ENCODE measurements at places on chromosomes 11 and 22. TPM values are rescaled to one million over a fixed set of nuclear protein-coding genes. Genes with fewer than 3 reads are reported as not detected.

PRR33 gene
- not detected for total RNA-seq

TMEM126A gene
- 36.4 TPM for total RNA-seq

PPFIBP2 gene
- total RNA-seq, result 67.9 TPM

CLDN5 gene
- total RNA-seq, result 10.4 TPM

OR52I2 gene
- not detected for total RNA-seq

ZFP91 gene
- 60.9 TPM for total RNA-seq

CSTF3 gene
- total RNA-seq, result 29.9 TPM

CARD10 gene
- 59.3 TPM for total RNA-seq

DNA sequence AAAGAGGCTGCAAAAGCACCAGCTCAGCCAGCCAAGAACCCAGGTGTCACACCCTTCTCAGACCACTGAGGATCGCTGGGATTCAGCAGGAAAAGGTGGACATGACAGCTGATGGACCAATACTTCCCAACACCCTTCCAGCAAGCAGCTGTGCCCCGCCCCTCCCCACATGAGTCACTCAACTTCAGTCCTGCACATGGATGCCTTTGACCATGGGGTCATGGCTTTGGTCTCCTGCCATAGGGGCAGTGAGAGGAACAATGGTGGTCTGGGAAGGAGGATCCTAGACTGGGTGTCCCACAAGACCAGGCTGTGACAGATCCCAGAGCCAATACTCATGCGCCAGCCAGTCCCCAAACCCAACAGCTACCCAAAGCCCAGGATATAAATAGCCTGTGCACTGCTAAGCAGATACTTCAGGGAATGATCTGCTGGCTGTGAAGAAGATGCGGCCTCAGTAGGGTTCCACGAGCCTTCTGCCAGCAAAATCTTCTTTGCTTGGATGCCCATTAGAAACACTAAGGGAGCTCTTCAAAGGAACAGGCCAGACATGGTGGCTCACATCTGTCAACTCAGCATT is 5.5 kb upstream of the RGL4 start:
- H3K36me3 ChIP-seq, result no peaks in the 10 kb centered on the region
- H3K4me3 ChIP-seq, result no peak overlapping the region
- H3K27me3 ChIP-seq, result no peaks in the 10 kb centered on the region
- no peaks in the 10 kb centered on the region for H3K4me1 ChIP-seq
- no peak for DNase-seq
- no peak overlapping the region for H3K27ac ChIP-seq

DNA sequence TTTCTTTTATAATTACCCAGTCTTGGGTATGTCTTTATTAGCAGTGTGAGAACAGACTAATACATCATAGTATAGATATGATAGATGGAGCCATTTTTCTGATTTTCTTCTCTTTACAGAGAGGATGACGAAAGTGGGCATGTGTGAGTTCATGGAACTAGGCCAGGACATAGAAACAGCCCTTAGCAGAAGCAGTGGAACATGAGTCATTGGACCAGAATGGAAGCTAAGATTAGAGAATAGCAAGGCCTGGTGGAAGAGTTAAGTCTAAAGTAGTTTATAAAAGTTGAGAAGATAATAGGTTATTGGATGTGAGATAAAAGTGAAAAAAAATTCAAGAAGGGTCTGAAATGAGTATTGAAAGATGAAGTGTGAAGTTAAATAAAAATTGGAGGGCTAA is 97.0 kb upstream of the MPPED2 start:
- no peaks in the 10 kb centered on the region for H3K4me1 ChIP-seq
- no peaks in the 10 kb centered on the region for H3K36me3 ChIP-seq
- no peak for DNase-seq

- no peaks in the 10 kb centered on the region for H3K27me3 ChIP-seq
- H3K4me1 ChIP-seq, result no peaks in the 10 kb centered on the region
- H3K27ac ChIP-seq, result peak overlapping the region; percentile 59
- no peak overlapping the region for H3K4me3 ChIP-seq
- peak; percentile 41 for DNase-seq
Observed at GRCh38 chr11:129989149-129989813, 13.4 kb downstream of the PRDM10 start.

DNA sequence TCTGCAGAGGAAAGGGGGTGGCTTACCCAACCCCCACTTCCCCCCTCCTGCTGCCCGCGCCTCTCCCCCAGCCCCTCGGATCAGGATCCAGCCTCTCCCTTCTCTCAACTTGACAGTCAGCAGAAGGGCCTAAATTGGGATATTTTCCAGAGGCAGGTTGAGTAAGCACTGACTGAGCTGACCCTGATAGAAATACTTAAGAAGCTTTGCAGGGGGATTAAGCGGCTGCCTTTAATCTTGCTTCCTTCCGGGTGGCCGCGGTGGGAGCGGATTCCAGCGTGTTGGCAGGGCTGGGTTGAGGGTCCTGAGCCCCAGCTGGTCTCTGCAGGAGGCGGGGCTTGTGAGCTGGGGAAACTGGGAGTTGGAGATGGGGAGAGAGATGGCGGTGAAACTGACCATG is 445.2 kb downstream of the NTM start:
- no peaks in the 10 kb centered on the region for H3K36me3 ChIP-seq
- no peak overlapping the region for H3K4me3 ChIP-seq
- H3K27ac ChIP-seq, result no peak overlapping the region
- H3K27me3 ChIP-seq, result no peaks in the 10 kb centered on the region

GRCh38 chr11:1158681-1159487 is 1.1 kb downstream of the MUC5AC start:
- no peak for DNase-seq
- no peak overlapping the region for H3K27ac ChIP-seq
- no peaks in the 10 kb centered on the region for H3K27me3 ChIP-seq

GRCh38 chr22:31127181-31127772 is 4.5 kb downstream of the INPP5J start:
- peaks cover 3% of the 10 kb centered on the region for H3K4me1 ChIP-seq
- H3K4me3 ChIP-seq, result no peak overlapping the region
- no peaks in the 10 kb centered on the region for H3K36me3 ChIP-seq
- no peaks in the 10 kb centered on the region for H3K27me3 ChIP-seq

DNA sequence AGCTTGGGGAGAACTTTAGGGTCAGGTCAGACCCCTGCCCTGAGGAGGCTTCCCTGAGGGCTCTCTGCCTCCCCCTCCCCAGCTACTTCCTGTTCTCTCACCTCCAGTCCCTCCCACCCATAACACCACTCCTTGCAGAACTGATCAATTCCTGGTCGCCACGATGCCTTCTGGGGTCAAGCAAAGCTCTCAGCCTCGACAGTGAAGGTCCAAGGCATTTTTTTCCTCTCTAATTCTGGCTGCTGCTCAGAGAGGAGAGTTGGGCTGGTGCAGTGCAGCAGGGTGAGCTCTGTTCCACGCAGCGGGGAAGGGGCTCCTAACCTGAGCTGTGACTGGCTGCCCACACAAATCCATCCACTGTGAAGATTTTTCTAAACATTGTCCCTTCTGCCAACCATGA is 628.4 kb downstream of the BRD1 start:
- no peaks in the 10 kb centered on the region for H3K27me3 ChIP-seq
- H3K27ac ChIP-seq, result no peak overlapping the region
- no peak overlapping the region for H3K4me3 ChIP-seq
- no peak for DNase-seq

DNA sequence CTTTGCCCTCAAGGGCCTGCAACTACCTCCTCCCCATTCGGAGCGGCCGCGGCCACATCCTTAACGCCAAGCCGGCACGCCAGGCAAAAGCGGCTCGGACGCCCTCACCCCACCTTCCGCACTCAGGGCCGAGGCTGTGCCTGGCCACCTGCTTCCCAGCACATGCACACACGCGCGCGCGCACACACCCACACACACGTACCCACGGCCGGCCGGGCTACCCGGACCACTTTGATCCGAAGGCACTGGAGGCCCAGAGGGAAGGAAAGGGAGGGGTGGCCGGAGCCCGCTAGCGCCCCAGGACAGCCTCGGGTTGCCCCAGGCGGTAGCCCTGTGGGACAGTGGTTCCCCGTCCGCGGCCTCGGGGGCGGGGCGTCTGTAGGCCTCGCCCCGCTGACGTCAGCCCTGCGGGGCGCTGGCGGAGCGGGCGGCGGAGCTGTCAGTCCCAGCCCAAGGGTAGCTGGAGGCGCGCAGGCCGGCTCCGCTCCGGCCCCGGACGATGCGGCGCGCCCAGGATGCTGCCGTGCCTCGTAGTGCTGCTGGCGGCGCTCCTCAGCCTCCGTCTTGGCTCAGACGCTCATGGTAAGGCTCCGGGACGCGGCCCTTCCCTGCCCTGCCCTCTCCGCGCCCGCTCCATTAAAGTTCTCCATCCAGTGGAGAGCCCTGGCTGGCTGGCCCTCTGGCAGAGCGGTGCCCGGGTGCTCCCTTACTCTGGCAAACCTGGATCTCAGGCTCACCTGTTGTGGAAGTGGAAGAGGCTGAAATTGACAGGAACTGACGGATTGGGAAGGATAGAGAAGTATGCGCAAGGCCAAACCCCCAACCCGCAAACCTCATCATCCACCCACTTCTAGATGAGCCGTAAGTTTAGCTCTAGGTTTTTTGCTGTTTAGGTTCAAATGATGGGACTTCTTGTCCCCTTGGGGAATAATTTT is at the start of gene IL10RA:
Gene IL10RA (plus strand): TSS at position 442 of the 935 bp plus-strand sequence. CDS start 74 bp downstream, at position 516.
- H3K4me3 ChIP-seq, result peak within 1 kb of the TSS; percentile 51
- H3K27me3 ChIP-seq, result no peaks in the 10 kb centered on the region
- H3K36me3 ChIP-seq, result no peaks in the 10 kb centered on the region
- DNase-seq, result peak; percentile 90

DNA sequence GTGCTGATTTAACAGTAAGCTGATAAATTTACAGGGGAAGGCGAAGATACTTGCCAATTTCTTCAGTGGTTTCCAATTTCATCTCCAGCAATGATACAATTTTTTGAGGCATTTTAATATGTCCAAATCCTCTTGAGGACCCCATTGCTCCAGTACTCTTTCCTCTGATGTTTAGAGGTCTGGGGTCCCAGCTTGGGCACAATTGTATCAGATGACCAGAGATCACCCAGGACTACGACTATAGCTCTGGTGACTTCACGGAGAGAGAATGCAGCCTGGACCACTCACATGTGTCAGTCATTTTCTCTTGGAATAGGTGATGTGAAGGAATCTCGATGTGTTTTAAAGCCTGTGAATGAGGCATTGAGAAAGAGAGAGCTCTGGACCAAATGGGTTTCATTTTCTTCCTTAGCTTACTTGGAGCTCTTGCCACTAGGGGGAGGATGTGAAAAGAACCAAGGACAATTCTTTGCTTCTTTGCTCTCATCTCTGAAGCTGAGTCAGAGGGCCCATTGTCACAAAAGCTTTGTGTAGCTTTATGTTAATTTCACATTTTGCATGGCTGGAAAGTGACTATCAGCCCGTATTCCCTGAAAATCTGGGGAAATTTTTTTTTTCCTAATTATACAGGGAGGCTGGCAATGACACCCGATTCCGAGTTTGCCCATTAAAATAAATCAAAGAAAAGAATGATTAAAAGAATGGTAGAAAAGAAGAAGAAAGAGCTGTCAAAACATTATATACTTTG is 6.7 kb upstream of the CCDC90B start:
- H3K27me3 ChIP-seq, result no peaks in the 10 kb centered on the region
- DNase-seq, result peak; percentile 22
- no peak overlapping the region for H3K27ac ChIP-seq
- no peaks in the 10 kb centered on the region for H3K36me3 ChIP-seq
- H3K4me1 ChIP-seq, result no peaks in the 10 kb centered on the region

- H3K4me3 ChIP-seq, result no peak overlapping the region
- peaks cover 7% of the 10 kb centered on the region for H3K36me3 ChIP-seq
- H3K27ac ChIP-seq, result no peak overlapping the region
- DNase-seq, result no peak
- no peaks in the 10 kb centered on the region for H3K4me1 ChIP-seq
Observed at GRCh38 chr11:74980634-74981033, 8.1 kb upstream of the NEU3 start.

- H3K4me3 ChIP-seq, result no peak overlapping the region
- no peak overlapping the region for H3K27ac ChIP-seq
- no peak for DNase-seq
- H3K4me1 ChIP-seq, result no peaks in the 10 kb centered on the region
Observed at GRCh38 chr22:50089231-50089630, 575 bp upstream of the MOV10L1 start.

GRCh38 chr11:119849872-119850271 is 120.9 kb upstream of the NECTIN1 start:
- no peaks in the 10 kb centered on the region for H3K27me3 ChIP-seq
- H3K4me1 ChIP-seq, result no peaks in the 10 kb centered on the region
- H3K36me3 ChIP-seq, result no peaks in the 10 kb centered on the region
- no peak overlapping the region for H3K4me3 ChIP-seq
- DNase-seq, result no peak

DNA sequence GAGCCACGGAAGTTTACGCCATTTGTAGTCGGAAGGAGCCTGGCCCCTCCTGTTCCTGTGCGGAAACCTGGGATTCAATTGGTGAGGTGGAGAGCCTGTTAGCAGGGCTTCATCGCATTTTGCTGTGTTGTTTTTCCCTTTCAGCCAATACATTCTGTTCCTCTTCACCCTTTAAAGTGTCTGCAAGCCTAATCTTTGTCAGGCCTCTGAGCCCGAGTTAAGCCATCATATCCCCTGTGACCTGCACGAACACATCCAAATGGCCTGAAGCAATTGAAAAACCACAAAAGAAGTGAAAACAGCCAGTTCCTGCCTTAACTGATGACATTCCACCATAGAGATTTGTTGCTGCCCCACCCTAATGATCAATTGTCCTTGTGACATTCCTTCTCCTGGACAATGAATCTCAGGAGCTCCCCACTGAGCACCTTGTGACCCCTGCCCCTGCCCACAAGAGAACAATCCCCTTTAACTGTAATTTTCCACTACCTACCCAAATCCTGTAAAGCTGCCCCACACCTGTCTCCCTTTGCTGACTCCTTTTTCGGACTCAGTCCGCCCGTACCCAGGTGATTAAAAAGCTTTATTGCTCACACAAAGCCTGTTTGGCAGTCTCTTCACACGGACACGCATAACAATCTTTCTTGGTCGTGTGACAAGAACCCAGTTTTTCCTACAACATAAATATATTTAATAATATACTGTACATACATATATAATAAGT is 37.1 kb upstream of the MMP12 start:
- no peaks in the 10 kb centered on the region for H3K4me1 ChIP-seq
- no peak for DNase-seq
- H3K27me3 ChIP-seq, result no peaks in the 10 kb centered on the region
- H3K27ac ChIP-seq, result no peak overlapping the region

DNA sequence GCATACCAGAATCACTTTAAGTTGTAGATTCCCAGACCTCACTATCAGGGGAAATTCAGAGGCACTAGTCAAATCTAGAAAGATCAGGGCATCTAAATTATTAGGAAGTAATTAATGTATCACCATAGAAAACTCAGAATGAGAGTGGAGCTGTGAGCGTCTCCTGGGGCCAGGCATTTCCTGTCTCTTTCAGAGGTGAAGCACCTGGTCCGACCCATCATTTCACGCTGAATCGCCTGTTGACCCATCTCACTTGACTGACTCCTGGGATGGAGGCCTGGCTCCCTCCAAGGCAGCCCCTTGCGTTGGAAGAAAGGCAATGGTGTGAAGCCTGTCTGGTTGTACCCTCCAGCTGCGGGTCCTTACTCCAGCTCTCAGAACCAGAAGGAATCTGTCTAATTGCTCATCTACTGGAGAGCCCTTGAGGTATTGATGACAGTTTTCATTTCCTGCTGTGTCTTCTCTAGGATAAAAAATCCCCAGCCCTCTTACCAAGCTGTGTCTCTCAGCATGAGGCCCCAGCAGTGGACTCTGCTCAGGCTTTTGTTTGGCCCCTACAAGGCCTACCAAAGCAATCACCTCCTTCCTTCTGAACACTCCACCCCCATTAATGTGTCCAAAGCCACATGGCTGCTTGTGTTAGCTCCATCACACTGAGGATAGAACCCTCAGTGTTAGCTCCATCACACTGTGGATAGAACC is 93.2 kb upstream of the SYT13 start:
- H3K27ac ChIP-seq, result no peak overlapping the region
- H3K4me3 ChIP-seq, result no peak overlapping the region
- H3K4me1 ChIP-seq, result no peaks in the 10 kb centered on the region
- H3K27me3 ChIP-seq, result no peaks in the 10 kb centered on the region

Data from colonic mucosa (tissue), 4 donors.